ENCODE measurements at places on chromosomes 3 and 15.
A peak's percentile ranks its signal among the peaks of the same experiment; 100 is the strongest.

DNA sequence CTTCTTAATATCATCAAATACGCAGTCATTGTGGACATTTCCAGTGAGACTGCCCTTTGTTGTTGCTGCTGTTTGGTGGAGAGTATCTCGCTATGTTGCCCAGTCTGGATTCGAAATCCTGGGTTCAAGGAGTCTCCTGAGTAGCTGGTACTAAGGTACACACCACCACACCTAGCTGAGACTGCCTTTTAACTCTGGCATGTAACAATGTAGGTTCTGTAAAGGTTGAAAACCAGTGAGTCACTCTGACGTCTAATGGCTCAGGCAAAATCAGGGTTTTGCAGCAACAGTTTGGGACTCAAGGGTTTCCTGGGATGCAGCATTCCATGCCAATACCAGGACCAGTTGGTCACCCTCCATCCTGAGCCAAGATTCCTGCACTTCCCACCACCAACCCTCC lies 52.2 kb downstream of the AQP9 start:
- no peak for DNase-seq

- DNase-seq, result no peak
These were observed 229.1 kb downstream of the TP63 start for GRCh38 chr3:189860296-189860695.

DNA sequence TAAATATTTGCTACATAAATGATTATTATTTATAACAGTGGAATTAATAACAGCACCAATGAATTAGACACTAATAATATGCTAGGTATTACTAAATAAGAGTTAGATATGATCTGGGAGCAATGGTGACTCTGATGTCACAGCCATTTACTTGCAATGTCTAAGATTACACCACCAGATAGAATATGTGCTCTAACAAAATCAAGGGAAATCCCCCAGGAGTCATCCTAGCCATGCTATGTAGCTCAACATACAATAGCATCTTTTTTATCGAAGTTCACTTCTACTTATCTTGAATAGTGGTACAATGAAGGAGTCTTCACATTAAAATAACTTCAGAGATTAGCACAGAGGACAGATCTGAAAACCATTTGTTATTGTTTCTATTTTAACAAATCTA lies 154.0 kb downstream of the FMN1 start:
- DNase-seq, result no peak

GRCh38 chr15:75924576-75924975 lies 20.9 kb downstream of the FBXO22 start:
- no peak for DNase-seq

DNA sequence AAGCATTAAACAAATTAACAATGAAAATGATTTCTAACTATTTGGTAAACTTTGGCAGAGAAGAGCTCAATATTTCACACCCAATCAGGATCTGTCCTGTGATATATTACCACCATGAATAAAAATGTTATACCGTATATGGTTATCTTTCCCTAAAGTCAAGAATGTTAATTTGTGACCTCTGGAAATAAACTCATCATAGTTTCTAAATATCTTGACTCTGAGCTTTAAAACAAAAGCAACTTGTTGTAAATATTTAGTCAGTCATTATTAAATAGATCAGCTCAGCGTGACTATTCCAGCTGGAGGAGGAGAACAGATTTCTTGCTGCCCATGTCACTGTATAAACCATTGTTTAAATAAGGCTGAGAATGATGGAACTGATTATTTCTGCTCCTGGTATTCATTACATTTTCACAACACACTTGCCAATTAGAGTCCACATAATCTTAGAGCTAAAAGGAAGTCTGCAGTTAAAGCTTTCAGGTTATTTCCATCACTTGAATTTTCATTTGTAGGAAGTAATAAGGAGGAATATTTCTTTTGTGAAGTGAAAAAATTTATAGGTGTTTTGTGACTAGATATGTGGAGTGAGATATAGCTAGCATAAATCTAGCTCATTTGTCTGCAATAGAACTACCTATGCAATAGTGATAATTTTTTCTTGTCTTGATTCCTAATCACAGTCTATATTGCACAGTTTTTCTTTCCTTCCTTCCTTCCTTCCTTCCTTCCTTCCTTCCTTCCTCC lies 106.5 kb upstream of the P2RY1 start:
- no peak for DNase-seq

GRCh38 chr3:16869261-16870005 lies 15.3 kb upstream of the PLCL2 start:
- no peak for DNase-seq

GRCh38 chr15:43975326-43975725 lies 148.5 kb downstream of the WDR76 start:
- no peak for DNase-seq

GRCh38 chr3:11377719-11378118 lies 105.5 kb downstream of the ATG7 start:
- no peak for DNase-seq

- no peak for DNase-seq
These were observed 91.7 kb upstream of the FGF12 start for GRCh38 chr3:192819001-192819569.

DNA sequence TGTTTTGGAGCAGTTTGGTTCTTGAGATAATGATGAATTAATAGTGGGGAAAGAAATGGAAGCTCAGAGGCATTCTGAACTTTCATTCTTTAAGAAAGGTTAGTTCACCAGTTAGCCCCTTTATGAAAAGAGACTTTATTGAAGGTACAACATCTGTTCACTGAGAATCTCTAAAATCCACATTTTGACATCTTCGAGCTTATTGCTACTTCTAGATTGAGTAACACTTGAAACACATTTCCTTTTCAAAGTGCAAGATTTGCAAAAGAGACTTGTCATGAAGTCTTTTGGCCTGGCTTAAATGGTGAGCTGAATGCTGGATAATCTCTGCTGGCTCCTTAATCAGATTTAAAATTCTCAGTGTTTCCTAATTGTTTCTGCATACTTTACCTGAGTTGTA lies 42.3 kb downstream of the RAB8B start:
- DNase-seq, result no peak

GRCh38 chr15:42385980-42386700 lies 26.8 kb downstream of the CAPN3 start:
- DNase-seq, result no peak

GRCh38 chr15:36643551-36643950 lies 64.1 kb downstream of the CDIN1 start:
- DNase-seq, result no peak

- no peak for DNase-seq
These were observed 58.4 kb downstream of the NOX5 start for GRCh38 chr15:69072906-69073305.

DNA sequence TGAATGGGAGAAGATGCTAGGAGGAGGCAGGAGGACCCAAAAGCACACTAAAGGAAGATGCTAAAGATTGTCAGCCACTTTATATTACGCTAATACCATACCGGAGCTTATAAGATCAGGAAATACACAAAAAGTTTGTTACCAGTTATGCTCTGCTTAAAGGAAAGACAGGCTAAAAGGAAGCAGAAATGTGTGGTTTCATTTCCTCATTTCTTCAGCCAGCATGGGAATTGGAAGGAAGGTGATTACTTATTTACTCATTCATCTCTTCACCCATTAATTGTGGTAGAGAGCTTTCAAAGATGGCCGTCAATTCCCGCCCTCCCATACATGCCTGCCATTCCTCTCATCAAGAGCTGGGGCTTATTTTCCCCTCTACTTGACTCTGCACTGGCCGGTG lies 26.7 kb upstream of the TMEM158 start:
- DNase-seq, result no peak

DNA sequence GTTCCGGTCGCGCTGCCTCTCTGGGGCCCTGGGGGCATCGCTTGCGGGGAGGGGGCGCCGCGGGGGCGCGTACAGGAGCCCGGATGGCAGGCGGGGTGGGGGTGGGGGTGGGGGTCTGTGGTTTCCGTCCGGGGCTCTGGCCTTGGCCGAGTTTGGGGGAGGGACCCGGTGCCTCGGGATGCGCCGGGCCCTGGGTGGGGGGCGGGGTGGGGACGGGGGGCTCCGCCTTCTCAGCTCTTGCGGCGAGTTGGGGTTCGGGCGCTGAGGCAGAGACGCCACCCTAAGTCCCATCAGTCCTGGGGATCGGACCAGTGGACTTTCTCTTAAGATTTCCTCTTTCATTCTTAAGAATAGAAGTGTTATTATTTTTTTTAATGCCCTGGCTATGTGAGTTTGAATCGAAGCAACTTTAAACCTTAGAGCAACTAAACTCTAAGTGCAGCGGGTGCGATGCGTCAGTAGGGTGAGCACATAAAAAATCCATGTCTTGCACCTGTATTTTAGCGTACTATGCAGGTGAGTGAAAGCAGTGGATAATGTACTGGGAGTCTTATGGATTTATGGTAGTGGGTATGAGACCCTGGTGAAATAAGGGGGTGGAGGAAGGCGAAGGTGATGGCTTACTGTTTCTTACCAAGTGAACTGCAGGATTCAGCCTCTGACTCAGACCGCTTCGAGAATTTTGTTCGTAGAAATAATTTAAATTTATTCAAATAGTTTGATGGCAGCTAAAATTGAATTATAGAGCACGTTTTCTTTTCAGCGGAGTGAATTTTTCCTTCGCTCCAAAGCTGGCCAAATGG lies 762 bp downstream of the CTNNB1 start:
- no peak for DNase-seq

DNA sequence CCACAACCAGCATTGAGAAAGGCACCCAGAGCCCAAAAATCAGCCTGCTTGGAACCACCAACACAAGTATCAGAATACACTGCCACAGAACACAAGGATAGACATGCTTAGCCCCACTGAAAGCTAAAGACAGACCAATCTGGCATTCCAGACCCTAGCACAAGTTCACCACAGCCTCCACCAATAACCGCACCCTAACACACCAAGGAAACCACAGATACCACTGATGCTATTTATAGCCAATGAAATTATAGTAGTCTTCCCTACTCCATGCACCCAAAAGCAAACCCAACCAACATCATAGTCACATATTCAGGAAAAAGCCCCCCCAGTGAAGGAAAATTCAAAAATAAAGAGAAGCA lies 83.9 kb upstream of the STT3B start:
- DNase-seq, result no peak

DNA sequence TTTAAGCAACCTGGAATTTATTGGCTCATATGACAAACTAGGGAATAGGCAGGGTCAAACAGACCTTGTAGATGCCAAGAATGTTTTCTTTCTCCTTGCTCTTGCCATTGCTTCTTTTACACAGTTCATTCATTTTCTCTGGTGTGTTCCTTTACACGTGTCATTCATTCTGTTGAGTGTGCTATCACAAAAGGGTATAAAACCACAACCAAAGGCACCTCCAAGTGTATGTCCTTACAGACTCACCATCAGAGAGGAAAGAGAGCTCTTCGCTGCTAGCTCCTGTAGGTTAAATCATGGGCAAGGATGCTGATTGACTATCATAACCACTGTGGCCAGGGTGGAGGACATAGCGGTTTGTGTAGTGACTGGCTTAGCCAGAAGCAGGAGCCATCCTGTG lies 19.2 kb upstream of the FRMD4B start:
- no peak for DNase-seq

DNA sequence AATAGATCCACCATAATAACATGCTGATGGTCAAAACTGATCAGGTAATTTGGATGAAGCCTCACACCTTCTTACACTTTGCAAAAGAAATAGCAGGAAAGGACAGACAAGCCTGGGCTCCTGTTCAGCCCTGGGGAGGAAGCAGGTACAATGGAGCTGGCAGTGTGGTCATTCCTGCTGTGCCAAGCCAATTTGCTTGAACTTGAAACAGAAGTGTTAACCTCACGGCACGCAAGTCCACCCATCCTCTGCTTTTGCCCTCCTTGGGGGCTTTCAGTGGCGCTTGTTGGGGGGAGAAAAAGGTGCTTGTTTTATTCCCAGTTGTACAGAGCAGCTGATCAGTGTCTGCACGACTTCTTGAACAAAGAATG lies 36.8 kb upstream of the RFTN1 start:
- DNase-seq, result no peak

DNA sequence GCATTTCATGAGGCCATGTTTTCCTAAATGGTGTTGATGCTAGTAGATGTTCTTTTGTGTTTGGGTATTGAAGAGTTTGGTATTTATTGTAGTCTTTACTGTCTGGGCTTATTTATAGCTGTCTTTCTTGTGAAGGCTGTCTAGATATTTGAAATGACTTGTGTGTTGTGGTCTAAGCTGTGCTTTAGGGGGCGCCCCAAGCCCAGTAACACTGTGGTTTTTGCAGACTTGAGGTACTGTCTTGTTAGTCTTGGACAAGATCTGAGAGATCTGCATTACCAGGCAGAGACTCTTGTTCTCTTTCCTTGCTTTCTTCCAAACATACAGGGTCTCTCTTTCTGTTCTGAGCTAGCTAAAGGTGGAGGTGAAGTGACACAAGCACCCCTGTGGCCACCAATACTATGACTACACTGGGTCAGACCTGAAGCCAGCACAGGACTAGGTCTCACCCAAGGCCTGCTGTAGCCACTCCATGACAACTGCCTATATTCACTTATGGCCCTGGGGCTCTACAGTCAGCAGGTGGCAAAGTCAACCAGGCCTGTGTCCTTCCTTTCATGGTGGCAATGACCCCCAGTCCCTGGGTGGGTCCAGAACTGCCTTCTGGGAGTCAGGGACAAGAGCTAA lies 152.1 kb upstream of the TBC1D5 start:
- peak; percentile 14 for DNase-seq

DNA sequence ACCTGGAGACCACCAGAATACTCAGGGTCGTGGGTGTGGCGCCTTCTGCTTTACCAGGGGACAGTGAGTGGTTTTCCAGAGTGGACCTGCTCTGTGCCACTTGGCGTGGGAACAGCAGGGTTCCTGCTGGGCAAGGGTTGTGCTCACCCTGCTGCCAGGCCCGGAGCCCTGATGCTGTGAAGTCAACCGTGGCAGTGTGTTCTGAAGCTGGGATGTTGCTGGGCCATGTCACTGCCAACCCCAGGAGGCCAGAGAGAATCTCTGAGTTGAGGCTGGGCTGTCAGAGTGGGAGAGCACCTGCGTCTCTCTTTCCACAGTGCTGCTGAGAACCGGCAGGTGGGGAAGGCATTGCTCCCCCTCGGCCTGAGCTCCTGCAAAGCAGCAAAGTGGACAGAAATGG lies 48.7 kb downstream of the FBLN2 start:
- DNase-seq, result no peak

DNA sequence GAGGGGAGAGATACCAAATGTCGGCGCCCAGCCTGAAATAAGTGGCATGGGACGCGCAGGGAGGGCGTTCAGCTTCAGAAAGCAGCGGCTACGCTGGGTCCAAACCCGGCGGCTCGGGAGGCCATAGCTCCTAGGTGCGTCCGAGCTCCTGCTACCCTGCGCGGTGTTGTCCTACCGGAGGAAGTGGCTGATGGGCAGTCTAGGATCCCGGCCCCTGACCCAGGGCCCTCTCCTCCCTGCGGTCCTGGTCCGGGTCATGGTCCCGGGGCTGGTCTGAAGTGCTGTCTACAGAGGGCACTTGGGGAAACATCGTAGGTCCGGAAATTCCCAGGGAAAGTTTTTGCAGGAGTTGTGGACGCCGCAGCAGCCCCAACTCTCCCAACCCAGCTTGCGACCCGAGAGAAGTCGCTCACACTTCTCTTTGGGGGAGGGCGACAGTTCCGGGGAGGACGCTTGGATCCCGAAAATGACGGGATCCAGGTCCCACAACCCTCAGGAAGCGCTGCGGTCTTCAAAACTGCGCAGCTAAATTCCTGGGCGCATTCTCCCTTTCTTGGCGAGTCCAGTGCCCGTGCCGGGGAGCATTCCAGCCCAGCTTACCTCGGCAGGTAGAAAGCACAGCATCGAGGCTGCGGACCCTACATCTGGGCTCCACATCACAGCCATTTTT lies 9.1 kb upstream of the FOXB1 start:
- DNase-seq, result no peak

Data from activated CD8-positive, alpha-beta memory T cell treated with anti-CD3 and anti-CD28 coated beads for 1 hour (primary cell).